LNCaP clone FGC (cell line): ENCODE measurements at places on chromosomes 4 and X.

DNA sequence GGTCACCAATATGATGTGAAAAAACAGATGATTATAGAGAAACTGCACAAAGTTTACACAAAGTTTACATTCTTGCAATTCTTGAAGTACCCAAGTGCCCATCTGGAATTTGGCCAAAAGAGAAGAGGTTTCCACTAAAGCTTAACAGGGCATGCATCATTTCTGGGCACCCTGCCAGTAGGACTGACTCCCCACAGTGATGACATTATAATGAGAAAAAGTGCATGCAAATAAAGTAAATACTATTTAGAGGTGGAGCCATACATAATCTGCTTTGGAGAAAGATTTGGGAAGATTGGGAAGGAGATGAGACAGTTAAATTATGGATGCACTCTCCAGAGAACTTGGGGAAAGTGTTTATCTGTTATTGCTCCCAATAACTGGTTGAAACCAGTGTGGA lies 93.7 kb upstream of the TRPC3 start:
- DNase-seq: peak; percentile 42

DNA sequence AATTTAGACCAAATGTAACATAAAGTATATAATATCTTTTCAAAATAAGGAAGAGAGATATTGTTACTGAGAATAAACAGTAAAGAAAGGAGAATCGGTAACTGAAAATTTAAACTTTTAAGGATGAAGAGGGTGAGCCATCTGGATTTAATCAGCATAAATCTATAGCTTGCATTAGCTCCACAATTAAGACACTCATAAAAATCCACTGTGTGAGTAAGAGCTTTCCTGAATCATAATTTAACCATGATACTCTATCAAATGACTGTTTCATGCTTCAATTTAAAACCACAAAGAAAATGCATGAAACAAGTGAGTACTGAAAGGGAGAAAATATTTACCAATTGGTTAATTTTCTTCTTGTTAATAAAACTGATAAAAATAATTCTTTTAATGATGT lies 951.5 kb upstream of the SLIT2 start:
- DNase-seq: no peak

DNA sequence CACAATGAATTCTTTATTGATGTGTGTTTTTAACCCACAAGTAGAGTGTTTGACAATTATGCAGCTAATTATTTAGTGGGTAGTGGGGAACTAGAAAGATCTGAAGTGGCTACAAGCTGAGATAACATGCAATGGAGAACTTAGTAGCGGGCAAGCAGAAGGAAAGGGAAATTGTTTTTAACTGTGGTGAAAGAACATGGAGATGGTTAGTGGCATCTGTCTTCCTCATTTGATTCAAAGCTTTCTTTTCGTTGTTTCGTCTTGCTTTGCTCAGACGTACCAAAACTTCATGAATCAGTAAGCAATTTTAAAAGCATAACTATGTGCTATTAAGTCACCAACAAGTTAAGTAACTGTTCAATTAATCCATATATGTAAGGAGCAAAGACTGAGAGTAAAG lies 169.9 kb downstream of the BANK1 start:
- DNase-seq: no peak

GRCh38 chrX:138128027-138128671 lies 562.2 kb downstream of the ZIC3 start:
- DNase-seq: peak; percentile 1

DNA sequence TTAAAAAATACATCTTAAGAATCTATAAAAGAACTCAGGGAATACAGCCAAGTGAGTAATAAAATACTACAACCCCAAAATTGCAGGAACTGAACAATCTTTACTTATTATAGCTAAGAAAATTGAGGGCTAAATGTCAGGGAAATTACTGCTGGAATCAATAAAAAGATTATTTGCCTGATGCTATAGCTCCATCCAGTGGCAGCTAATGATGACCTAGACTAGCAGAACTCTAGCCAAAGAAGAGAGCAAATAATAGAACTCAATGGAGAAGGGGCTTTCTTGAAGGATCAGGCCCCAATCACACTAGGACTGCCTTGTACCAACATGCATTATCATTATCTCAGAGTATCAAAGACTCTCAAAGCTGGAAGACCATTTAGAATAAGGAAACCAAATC lies 85.0 kb upstream of the FAM241A start:
- DNase-seq: peak; percentile 15

DNA sequence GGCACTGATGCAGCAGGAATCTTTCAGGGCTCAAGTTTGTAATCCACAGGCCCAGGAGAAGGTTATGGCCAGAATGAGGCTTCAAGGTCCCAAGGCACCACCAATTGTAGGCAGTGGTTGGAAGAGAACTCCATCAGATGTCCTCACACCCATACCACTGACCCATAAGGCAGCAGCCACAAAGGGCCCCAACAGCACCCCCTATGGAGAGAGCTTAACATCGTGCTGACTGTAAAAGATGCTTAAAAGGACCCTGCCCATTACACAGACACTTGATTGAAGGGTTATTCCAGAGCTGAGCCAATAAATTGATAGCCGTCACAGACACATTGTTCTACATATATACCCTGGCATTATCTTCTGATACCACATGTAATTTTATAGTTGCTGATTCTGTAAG lies 113.7 kb downstream of the SOWAHB start:
- no peak for DNase-seq

DNA sequence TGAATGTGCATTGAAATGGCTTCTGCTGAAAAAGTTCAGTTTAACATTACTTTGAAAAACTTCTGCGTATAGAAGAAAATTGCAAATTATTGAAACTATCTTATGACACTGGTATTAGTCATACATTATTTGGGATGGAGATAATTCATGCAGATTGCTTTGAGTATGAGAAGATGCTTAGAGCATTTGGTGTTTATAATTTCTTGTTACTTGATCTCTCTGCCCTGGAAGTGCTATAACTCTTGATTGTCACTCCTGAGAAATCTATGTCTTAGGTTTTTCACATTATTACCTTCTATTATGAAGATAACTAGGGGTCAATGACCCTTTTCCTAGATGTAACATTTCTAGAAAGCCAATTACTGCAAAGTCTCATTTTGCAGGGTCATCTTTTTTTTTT lies 36.4 kb downstream of the TMEM131L start:
- DNase-seq: no peak

GRCh38 chr4:32147446-32148085 lies 1427.4 kb downstream of the PCDH7 start:
- DNase-seq: no peak

DNA sequence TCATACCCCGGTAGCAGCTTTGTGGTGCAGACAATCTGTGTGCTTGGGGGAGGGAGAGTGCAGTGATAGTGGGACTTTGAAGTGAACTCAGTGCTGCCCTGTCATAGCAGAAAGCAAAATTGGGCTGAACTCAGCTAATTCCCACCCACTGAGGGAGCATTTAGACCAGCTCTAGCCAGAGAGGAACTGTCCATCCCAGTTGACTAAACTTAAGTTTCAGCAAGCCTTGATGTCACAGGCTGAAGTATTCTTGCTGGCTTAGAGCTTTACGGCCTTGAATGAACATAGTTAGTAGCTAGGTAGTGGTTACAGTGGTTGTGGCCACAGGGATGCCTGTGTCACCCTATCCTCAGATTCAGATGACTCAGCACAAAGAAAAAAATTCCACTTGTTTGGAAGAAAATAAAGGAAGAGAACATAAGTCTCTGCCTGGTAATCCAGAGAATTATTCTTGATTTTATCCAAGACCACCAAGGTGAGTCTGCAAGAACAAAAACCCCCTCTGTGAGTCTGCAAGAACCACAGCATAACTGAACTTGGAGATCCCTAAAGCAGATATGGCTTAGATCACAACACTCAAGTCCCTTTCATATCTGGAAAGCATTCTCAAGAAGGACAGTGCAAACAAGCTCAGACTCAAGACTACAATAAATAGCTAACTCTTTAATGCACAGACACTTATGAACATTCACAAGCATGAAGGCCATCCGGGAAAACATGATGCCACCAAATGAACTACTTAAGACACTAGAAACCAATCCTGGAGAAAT lies 39.4 kb downstream of the ADH7 start:
- no peak for DNase-seq

GRCh38 chr4:158094413-158095134 lies 78.3 kb downstream of the GASK1B start:
- no peak for DNase-seq

- DNase-seq: no peak
These were observed 38.3 kb downstream of the NDNF start for GRCh38 chr4:121034017-121034416.

DNA sequence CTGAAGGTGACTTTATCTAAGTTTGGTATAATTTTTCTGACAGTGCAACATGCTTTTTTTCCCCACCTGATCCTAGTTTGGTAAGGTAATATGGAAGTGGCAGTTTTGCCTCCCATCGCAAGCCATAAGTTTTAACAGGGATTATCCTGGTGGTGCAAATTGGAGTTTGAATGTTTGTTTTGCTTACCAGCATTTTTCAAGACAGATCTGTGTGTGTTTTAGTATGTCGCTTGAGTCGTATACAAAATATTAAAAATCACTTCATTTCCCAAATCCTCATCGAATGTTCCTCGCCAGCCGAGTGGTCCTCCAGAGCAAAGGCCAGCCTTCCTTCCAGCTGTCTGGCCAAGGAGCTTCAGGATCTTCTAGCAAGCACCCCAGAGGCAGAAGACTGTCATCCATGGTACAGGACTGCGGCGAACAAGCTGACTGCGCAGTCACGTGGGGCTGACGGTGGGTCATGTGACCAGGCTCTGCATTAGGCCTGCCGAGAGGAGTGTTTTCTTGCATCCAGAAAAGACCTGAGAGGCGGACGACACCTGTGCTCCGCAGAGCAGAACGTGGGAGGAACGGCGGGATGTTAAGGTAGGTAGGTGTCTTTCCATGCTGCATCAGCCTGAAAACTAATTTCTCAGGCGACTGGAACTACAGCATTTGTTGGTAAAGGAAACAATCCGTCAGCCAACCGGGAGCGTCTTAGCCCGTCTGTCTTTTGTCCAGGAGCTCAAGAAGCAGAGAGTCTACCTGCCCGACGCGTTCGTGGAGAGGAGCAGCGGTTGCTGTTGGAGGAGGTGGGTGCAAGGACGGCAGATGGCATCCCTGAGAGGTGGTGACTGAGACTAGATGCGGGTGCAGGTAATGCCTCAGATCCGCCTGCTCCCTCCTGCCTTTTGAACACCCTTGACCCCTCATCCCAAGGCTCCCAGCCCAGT lies at the start of gene GPRASP3:
TSS of gene GPRASP3 (plus strand) at position 507 of the 932 bp plus-strand sequence. CDS start 28,253 bp downstream, outside the sequence.
- peak; percentile 56 for DNase-seq
